ENCODE measurements at places on chromosomes 2 and 18.

DNA sequence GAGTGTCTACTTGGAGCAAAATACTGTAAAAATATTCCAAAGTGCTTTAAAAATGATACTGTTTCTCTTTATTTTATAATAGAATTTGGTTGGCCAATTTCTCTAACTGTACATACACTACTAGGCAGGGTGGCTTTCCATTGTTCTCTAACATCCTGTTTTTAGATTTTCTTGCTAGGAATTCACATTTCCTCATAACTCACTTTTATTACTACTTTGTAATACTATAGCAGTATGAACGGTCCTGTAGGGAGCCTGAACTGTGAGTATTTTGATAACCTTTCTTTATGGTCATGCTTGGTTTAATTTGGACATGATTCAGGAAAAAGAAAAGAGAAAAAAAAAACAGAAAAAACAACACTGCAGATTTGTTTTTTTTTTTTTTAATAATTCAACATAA lies 37.8 kb downstream of the GCG start:
- DNase-seq: no peak

DNA sequence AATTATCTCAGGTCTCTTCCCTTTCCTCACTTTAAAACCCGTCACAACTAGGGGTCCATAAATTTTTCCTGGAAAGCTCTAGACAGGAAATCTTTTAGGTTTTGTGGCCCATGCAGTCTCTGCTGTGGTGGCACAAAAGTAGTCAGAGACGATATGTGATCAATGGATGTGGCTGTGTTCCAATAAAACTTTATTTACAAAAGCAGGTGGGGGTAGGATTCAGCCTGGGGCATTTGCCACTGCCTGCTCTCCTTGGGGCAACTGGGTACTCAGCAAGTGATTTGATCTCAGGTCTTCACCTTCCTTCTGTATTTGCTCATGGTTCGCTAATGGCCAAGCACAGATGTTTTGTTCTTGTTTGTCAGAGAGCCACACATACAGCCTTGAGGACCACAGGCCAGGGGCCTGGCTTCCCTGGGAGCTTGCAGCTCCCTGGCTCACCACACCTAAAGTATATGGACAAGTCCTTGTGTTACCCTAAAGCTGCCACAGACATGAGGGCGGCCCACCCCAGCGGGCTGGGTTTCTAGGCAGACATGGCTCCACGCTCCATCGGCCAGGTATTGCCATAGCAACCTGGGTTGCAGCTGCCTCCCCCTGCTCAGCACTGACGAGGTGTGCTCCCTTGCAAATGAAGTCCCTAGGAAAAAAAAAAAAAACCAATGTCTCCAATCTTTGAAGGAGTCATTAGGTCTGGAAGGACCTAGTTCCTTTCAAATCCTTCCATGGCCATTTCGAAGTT lies 89.7 kb upstream of the YWHAQ start:
- DNase-seq: no peak

GRCh38 chr2:189190685-189191084 lies 11.1 kb upstream of the COL5A2 start:
- DNase-seq: no peak

DNA sequence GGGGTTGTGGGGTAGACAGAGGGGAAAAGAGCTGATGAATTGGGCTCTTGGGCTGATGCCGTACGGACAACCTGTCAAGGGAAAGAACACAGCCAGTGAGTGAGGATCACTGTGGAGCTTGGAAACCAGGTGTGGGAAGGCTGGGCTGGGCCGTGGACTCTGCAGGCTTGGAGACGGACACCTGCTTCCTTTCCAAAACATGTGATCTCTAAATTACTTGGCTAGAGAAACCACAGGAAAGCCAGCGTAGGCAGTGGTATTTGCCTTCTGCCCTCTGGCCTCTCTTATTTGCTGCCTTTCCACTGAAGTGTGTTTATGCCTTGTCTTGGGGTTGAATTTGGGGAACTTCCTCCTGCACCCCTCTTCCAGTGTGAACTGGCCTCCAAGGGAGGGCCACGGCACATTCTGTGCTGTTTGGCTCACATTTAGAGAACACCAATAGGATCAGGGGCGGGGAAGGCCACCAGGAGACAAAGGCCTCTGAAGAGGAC lies 267.7 kb downstream of the PRKCE start:
- no peak for DNase-seq

Data from non-pigmented ciliary epithelial cell (primary cell).